NCI-H1417 (cell line): ENCODE measurements at places on chromosomes 6 and 20.
A peak's percentile ranks its signal among the peaks of the same experiment; 100 is the strongest.

DNA sequence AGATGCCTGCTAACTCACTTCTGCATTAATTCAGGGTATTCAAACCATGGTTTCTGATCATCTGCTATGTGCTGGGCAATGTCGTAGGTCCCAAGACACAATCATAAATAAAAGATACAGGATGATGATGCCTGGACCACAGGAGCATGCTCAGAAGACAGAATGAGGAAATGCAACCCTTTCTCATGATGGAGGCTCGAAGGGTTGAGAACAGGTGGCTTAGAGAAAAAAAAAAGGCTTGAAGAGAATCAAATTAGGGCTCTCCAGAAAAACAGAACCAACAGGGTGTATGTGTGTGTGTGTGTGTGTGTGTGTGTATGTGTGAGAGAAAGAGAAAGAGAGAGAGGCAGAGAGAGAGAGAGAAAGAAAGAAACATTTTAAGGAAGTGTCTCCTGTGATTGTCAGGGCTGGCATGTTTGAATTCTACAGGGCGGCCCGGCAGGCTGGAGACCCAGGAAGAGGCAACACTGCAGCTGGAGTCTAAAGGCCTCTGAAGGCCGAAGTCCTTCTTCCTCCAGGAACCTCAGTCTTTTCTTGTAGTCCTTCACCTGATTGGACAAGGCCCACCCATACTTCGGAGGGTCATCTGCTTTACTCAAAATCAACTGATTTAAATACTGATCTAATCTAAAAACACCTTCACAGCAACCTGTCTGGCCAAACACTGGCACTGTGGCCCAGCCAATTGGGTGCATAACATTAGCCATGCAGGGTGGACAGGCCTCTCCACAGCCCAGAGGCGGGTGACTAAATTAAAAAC lies 143.8 kb downstream of the ERMARD start:
- no peak for DNase-seq

- DNase-seq, result no peak
Measured at GRCh38 chr6:113385020-113385431, 472.1 kb upstream of the MARCKS start.

- no peak for DNase-seq
Measured at GRCh38 chr20:39853050-39853449, 836.0 kb downstream of the MAFB start.

DNA sequence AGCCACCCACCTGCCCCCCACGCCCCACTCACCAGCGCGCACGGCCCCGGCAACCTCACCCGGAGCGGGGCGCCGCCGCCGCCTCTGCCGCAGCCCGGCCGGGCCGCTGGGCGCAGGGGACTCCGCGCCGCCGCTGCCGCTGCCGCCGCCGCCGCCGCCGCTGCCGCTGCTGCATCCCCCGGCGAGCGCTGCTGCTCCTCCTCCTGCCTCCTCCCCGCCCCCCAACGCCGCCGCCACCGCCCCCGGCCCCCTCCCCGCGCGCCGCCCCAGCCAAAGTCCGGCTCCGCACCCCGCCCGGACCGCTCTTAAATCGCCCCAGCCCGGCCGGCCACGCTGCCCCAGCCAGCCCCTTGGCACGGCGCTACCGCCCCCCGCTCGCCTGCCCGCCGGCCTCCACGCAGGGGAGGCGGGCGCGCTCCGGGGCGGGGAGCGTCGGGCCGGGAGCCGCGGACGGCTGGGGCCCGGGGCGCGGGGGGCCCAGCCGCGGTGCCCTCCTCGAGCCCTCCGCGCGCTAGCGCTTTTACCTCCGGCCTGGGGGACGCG lies at the start of gene SULF2:
SULF2 (minus strand) TSS at position 171 of the 543 bp plus-strand sequence. CDS start 28,118 bp downstream, outside the sequence.
- DNase-seq, result no peak

DNA sequence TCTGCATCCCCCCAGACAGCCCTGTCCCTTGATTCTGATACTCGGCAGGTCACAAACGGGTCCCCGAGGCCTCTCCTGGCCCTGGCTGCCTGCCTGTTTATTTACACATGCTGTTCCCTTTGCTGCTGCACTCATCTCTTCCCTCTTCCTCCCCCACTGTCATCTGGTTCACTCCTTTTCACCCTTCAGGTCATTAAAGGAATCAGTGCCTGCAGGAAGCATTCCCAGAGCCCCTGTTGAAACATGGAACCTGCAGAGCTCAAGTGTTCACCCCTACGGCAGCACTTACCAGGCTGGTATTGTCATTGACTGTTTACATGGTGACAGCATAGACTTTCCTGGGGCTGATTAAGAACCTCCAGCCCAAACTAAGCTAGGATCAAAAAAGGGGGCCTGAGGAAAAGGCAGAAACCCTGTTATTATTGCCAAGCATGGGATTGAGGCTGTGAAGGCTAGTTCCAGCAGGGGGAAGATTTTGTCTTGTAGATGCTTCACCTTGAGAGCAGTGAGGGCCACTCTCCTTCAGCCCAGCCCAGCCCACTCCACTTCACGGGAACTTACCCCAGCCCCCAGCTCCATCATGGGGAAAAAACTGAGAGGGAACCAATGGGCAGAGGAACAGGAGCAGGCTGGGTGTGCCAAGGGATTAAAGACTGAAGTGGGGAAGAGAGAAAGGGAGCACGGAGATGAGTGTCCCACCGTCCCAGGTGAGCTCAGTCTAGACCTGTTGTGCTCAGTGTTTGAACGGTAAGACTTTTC lies 73.2 kb downstream of the JPH2 start:
- peak; percentile 96 for DNase-seq

- no peak for DNase-seq
Measured at GRCh38 chr6:65776332-65776731, 69.3 kb upstream of the EYS start.

DNA sequence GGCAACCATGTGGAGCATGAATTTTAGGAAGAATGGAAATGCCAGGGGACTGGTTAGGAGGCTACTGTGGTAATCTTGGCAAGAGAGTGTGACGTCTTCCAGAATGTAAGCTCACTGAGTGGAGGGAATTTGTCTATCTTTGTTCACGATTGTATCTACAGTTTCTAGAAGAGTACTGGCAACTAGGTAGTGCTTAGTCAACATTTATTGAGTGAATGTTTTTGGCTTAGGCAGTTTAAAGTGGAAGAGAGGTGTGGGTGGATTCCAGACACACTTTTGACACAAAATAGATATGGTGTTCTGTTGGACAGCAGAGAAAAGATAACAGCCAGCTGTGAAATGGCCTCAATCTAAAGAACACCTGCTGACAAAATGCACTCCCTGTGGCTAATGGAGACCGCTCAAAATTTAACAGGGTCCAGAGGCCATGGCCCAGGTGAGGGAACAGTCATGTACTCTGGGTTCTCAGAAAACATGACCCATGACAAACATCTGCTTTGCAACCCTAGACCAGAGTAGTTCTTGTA lies 139.3 kb downstream of the GPX5 start:
- no peak for DNase-seq

DNA sequence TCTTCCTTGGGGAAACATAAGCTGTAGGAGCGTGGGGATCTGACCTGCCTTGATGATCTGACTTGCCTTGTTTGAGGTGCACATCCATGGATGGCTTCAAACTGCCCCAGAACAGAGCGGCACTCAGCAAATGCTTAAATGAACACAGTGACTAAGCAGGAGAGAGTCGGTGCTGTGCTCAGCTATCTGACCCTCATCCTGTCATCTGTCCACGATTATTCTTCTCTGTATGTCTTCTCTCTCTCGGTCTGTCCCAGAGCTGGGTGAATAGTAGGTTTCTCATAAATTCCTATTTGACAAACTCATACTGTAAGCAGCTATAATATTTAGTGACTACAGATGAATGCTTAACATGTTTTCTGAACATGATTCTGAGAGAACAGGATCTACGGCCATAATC lies 37.3 kb downstream of the TRAM2 start:
- no peak for DNase-seq

- DNase-seq, result no peak
Measured at GRCh38 chr6:25628471-25629197, 23.4 kb upstream of the SCGN start.

DNA sequence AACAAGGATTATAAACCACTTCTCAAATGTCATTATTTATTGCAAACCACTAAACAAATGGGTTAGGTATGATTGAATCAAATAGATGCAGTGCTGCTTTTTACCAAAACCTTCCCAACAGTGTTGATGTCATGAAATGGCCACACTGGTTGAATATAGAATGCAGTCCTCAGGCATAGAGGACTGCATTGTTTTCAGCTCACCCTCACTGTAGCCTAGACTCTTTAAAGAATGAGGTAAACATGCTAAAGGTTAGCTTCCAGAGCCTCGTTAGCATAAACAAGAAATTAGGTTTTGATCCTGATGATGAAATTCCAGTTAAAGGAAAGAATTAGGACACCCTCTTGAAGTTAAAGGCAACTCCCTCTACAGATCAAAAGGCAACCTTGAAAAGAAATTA lies 224.3 kb downstream of the ALDH8A1 start:
- DNase-seq, result no peak

GRCh38 chr6:63816982-63817436 lies 181.4 kb downstream of the PHF3 start:
- DNase-seq, result no peak

DNA sequence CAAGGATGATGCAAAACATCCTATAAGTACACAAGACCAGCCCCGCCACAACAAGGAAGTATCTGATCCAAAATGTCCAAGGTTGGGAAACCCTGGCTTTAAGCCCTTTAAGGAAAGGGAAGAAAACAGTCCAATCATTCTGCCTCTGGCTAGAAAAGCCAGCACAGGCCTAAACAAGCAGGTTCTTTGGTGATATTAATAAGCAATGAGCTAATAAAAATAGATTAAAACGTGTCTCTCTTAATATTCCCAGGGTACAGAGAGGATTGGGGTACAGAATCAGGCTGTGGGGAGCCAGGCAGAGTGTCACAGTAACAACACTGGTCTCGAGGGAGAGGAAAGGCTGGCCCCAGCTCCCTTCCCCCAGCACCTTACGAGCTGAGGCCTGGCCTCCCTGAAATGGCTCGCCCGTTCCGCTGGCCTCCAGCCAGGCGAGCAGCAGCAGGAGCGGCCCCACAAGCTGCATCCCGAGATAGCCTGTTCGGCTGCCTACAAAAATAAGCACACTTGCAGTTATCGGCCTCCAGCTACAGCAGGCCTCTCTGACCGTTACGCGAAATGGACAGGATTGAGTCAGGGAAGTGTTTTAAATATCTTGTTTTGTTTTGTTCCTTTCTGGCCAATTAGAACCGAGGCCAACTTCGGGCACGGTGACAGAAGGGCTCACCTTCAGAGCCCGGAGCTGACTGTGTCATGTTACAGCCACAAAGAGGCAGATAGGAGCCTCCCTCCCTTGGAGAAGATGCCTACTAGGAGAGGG lies 4.0 kb upstream of the ZMYND8 start:
- DNase-seq, result peak; percentile 76

DNA sequence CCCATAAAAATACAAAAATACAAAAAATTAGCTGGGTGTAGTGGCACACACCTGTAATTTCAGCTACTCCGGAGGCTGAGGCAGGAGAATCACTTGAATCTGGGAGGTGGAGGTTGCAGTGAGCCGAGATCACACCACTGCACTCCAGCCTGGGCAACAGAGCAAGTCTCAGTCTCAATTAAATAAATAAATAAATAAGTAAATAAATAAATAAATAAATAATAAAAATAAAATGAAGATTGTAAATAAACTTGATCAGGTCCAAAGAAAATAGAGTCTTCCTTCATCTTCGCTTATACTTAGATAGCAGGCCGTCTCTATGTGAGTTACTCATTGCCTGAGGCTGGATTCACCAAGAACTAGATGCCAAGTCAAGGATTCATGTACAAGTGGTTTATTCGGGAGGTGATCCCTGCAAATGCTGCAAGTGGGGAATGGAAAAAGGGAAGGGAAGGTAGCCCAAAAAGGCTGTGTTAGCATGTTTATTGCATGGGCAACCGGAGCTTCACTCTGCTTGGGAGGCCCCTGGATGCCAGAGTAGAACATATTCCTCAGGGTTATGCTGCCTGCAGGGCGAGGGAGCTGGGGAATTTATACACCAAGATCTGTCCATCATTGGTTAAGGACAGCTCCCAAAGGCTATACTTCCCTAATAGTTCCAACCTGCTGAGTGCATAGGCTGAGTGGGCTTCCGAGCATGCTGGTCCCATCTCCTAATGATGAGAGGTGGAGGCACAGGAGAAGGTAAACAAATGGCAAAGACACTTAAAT lies 16.3 kb downstream of the PRND start:
- no peak for DNase-seq

- peak; percentile 65 for DNase-seq
Measured at GRCh38 chr6:120378582-120379220, 955.6 kb downstream of the TBC1D32 start.

DNA sequence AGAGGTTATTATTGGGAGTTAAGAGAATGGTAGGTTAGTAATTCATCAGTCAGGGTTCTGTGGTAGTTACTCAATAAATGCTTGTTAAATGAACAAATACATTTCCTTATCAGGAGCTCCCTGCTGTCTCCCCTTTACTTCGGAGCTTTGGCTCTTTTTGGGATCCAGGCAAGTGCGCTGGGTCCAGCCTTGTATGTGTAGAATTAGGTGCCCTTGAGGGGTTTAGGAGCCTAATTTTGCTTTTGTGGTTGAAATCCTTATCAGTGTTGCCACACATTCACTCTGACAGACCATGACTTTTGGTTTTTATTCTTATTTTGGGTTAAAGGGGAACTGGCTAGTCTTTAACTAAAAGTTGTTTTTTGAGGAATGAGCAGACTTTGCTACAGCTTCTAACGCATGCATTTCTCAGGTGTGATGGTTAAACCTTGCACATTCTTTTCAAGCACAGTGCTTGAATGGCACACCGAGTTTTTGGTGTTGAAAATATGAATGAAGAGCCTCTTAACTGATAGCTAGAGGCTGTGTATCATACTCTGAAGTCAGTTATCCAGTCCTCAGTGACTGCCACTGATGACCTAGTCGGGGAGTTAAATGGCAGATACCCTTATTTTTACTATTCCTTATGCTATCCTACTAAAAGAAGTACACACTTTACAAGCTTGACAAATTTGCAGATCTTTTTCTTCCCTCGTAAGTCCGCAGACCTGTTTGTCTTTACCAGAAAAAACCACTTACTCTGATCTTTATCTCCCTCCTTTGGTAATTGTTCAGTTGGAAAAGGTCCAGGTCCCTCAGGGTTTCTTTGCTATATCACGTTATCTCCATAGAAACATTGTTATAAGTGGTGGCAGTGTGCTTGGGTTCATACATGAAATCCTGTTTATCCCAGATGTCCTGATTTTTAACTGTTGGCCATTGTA lies 50.7 kb upstream of the PLCG1 start:
- DNase-seq, result peak; percentile 86

- DNase-seq, result no peak
Measured at GRCh38 chr6:142686507-142686887, 258.5 kb downstream of the HIVEP2 start.

DNA sequence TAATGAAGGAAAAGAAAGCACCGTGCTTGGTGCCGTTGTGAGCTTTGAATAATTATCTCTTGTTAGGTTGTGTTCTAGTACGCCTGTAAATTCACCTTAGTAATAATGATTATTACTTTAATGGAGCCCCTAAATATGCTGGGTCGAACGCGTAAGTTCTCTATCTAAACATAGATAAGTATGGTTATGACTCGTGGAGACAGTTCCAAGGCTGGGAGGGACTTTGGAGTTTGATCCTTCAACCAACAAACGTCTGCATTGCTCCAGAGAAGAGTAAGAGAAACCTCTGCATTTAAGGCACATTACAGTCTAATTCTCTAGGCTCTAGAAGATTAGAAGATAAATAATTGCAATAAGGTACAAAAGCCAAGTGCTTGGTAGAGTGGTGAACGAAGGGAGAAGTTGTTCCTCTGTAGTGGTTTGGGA lies 514 bp downstream of the ACOT13 start:
- DNase-seq, result no peak

GRCh38 chr20:61379898-61380544 lies 128.0 kb downstream of the CDH4 start:
- no peak for DNase-seq
